ENCODE measurements at places on chromosomes 6 and 20. TPM values are rescaled to one million over a fixed set of nuclear protein-coding genes. Genes with fewer than 3 reads are reported as not detected.

The DNAH8 gene
- total RNA-seq: 0.09 TPM

The DEFB115 gene
- not detected for total RNA-seq

The SNX14 gene
- total RNA-seq: 125 TPM

The CRISP2 gene
- total RNA-seq: 0.54 TPM

The TGM3 gene
- 0.27 TPM for total RNA-seq

The GPX5 gene
- not detected for total RNA-seq

The PAX1 gene
- not detected for total RNA-seq

The IMPG1 gene
- 0.36 TPM for total RNA-seq

The SPTLC3 gene
- 2.4 TPM for total RNA-seq
